ENCODE measurements at places on chromosomes 5 and 9.

DNA sequence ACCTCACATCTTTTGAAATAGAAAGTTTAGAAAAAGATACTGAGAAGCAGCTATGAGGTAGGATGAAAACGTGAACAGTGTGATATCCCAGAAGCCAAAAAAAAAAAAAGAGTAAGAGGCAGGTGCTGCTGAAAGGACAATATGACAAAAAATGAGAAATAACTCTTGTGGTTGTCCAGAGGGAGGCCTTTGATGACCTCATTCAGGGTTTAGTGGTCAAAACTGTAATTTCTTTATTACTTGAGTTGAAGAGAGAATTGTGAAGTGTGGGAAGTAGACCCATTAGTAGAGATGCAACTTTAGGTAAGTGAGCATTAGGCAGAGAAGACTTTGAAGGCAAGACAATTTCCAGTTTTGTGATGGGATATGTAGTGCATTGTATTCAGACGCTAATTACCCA lies 1306.3 kb upstream of the ACO1 start:
- no peak for DNase-seq

DNA sequence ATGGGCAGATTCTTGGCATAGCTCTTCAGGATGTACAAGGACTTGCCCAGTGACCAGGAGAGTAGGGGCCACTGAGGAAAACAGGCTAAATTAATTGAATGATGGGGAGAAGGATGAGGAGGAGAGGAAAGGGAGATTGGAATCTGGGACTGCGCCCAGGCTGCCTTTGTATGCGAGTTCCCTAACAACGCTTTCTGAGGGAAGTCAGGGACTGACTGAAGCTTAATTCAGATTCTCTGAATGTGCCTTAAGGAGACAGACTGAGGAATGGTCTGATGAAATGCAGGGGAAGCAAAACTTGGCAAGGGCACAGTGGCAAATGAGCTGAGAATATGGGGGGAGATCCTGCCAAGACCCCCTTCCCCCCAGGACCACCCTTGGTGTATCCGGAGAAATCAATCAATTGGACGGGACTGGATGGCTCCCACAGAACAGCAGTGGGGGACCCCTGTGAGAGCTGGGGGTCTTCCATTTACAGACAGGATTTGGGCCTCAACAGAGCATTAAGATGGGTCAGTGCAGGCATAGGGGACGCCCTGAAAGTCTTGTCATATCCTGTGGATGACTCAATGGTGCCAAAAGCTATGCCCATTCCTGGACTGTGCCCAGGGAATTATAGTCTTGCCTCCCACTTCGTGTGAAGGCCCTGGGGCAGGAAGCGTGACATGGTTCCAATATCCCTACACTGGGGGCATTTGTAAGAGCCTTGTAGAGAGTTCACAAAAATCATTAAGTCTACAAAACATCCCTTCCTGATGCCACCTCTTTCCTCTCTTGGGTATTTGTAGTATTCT lies 215.5 kb upstream of the TNC start:
- DNase-seq, result no peak

DNA sequence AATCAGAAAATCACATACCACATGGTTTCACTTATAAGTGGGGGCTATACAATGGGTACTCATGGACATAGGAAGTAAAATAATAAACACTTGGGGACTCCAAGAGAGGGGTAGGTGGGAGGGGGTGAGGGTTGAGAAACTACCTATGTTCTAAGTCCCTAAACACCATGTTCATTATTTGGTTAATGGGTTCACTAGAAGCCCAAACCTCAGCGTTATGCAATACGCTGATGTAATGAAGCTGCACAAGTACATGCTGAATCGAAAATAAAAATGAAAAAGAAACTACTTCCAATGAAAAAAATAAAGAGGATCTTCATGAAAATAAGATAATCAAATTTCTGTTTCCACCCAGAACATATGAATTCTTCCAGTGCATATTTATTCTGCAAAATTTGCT lies 208.5 kb downstream of the TMEM161B start:
- DNase-seq, result no peak

DNA sequence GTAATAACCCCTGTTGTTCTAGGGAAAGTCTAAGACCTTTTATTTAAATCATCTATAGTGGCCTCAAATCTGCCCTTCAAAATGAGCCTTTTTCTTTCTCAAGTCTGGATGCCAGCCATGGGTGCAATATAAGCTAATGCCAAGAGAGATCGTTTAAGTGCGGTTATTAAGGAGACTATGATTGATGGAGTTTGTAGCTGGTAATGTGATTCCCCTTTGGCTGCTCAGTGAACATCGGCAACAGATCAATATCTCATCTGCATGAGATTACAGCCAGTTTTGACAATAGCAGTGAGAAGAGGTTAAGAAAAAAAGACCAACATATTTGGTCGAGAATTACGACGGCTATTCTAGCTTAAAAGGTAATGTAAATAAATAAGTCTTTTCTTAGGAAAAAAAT lies 1049.4 kb upstream of the NUDT12 start:
- DNase-seq, result peak; percentile 53

DNA sequence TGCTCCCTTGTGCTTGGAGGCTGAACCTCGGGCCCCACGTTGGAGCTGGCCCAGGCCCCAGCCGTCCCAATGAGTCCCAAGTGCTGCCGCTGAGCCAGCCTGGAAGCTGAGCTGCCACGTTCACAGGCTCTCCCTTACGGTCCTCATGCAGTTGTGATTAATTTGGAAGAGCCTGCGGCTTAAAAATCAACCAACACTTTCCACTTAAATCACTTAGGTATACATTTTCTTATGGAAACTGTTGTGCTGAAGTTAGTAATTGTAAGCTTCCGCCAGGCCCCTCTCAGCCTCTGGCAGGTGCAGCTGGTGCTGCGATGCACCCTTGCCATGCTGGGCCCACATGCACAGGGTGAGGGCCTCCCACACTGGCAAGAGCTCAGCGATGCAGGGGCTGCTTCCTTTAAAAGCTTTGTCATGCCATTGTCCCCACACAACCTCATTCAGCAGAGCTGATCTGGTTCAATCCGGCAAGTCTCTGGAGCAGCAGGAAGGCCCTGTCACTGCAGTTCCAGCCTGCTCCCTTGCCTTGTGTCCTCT lies 61.0 kb downstream of the IPPK start:
- DNase-seq, result peak; percentile 31

GRCh38 chr5:96331210-96331609 lies 101.8 kb downstream of the PCSK1 start:
- no peak for DNase-seq

DNA sequence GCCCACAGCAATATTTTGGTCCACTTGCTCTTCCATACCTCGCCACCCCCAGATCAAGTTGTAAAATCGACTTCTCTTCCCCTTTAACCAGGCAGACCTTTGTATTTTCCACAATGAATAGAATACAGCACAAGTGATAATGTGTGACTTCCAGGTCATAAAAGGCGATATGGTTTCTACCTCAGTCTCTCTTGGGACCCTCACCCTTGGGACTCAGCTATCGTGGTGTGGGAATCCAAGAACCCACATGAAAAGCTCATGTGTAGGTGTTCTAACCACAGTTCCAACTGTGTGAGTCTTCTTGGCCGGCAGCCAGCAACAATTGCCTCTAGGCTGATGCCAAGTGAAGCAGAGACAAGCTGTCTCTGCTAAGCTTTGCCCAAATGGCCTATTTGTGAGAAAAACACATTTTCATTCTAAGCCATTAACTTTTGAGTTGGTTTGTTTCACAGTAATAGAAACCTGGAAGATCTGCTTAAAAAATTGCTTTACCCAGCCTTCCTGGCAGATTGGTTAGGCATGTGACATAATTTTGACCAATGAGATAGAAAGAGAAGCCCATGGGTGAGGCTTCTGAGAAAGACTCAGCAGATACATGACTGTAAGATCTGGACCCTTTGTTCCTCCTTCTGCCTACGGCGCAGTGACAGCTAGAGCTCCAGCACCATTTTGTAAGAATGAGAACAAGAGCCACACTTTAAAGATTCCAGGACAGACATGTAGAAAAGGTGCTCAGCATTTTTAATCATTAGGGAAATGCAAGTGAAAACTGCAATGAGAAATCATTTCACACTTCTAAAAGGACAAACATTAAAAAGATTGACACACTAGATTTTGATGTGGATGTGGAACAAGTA lies 18.3 kb upstream of the MLLT3 start:
- peak; percentile 68 for DNase-seq

DNA sequence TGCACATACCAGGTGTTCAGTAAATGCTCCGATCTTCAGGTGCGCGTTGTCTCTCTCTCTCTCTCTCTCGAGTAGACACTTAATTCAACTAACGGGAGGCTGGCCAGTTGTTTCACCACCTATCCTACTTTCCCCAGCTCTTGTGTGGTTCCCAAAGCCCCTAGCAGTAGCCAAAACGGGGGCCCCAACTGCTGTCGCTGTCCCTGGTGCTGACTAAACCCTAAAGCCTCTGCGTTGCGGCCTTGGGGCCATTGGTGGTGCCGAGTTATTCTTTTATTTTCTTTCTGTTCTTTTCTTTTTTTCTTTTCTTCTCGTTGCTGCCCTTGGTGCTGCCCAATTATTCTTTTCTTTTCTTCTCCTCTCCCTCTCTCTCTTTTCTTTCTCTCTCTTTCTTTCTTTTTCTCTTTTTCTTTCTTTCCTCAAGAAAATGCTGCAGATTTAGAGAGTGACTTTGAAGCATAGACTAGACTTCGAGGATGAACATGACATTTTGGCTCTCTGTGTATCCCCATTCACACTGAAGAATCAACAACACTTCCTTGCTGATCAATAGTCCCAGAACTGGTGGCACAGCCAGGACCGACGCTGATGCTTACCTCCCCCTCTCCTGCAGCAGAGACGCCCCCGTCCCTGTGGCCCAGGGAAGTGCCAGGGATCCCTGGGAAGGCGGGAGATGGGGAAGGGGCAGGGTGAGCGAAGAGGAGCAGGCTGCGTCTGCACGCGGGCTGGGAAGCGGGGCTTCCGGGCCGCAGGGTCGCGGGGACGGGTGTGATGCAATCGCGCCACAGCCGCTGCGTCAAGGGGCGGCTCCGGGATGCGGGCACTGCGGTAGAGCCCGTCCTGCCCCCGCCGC lies at the start of gene FBLL1:
Gene FBLL1, plus strand, starts transcription at position 785 of the 853 bp plus-strand sequence. CDS start 200 bp downstream, outside the sequence.
- DNase-seq, result peak; percentile 45

GRCh38 chr9:128575916-128576315 lies 23.5 kb downstream of the SPTAN1 start:
- DNase-seq, result no peak

GRCh38 chr5:132264546-132265335 lies 7.2 kb downstream of the PDLIM4 start:
- DNase-seq, result no peak

GRCh38 chr5:169085636-169086035 lies 215.3 kb downstream of the SLIT3 start:
- no peak for DNase-seq

DNA sequence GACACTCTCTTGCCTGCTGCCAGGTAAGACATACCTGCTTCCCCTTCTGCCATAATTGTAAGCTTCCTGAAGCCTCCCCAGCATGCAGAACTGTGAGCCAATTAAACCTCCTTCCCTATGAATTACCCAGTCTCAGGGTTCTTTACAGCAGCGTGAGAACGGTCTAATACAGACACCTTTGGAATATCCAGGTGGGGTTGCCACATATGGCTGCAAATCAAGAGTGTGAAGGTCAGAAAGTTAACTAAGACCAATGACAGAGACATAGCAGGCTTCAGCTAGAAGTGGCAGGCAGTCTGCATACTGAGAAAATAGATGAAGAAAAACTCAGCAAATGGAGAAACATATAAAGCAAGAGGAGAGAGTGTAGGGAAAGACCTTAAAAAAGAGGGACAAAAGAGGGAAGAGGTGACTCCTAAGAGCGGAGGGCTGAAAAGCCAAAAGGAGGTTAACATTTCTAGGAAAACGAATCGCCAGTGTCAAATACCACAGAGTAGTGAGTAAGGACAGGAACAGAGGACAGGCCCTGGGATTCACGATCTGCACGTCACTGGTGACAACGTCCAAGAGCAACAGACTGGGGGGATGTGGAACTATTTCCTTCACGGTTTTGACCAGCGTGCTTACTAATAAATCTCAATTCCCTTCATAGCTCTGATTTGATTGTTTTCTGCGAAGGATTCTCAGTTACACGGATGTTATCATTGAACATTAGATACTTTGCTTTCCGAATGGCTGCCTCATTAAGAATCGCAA lies 1.7 kb upstream of the ACO1 start:
- no peak for DNase-seq

DNA sequence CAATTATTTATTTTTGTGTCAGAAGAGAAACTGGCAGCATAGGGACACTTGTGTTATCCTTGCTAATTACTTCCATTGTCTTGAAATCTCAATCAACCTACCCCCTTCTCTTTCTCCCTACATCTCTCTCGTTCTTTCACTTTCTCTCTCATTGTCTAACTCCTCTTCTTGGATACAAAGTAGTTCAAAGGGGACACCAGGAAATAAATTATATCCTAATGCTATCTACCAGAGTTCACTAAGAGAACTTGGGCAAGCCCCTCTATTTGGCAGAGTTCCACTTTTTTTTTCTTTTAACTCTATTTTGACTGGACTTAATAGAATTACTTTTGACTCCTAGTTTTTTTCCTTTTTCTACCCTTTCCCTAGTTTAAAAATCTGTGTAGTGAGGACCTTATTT lies 102.2 kb downstream of the MEF2C start:
- DNase-seq, result no peak

- no peak for DNase-seq
Measured at GRCh38 chr9:100933656-100934055, 94.9 kb upstream of the PLPPR1 start.

- peak; percentile 80 for DNase-seq
Measured at GRCh38 chr9:78857373-78858225, 560.7 kb downstream of the PSAT1 start.

DNA sequence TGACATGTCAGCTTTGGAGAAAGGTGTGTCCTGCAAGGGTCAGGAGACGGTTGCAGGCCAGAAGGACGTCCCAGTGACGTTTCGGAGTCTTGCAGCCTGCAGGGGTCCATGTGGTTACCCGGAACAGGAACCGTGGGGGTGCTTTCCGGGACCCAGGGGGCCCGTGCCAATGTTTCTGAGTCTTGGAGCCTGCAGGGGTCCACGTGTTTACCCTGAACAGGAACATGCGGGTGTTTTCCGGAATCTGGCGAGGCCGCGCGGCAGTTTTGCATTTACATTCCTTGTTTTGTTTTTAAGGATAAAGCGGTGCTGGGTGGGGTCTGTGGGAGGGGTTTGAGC lies 30.6 kb downstream of the NKD2 start:
- DNase-seq, result no peak

Measured in NCI-H2081 (cell line).